Colonic mucosa (tissue), 4 donors: ENCODE measurements at places on chromosomes 5 and 9.

DNA sequence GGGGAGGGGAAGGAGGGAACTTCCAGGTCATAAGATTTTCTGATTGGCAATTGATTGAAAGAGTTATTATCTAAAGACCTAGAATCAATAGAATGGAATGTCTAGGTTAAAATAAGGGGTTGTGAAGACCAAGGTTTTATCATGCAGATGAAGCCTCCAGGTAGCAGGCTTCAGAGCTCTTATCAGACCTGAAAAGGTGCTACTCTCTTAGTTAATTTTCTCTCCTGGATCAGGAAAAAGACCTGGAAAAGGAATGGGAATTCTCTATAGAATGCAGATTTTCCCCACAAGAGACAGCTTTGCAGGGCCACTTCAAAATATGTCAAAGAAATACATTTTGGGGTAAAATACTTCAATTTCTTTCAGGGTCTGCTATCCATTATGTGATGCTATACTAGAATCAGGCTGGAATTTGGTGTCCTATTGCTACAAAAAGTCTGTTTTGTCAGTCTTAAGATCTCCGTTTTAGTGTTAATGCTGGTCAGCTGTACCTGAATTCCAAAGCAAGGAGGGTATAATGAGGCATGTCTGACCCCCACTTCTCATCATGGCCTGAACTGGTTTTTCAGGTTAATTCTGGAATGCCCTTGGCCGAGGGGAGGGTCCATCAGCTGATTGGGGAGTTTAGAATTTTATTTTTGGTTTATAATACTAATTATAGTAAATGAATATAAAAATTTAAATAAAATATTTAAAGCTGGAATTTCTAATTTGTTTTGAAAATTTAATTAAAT, 16.6 kb upstream of the STOM start:
- DNase-seq = no peak

DNA sequence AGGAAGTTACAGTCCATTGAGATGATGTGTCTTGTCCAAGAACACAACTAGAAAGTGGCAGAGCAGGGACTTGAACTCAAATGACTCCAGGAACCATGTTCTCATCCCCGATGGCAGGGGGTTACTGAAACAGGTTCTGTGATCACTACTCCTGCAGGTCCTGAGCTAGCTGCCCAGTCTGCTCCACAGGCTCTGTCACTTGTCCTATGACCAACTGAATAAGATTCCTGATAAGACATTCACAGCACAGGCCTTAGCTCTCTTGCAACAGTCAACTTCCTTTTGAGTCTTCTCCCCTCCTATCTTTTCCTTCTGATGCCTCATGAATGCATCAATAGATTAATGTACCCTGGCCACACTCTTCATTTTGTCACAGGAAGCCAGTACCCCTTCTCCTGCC, 109.2 kb downstream of the SH3TC2 start:
- no peak for DNase-seq

GRCh38 chr5:30768056-30768690, 425.3 kb upstream of the CDH6 start:
- no peak for DNase-seq

- no peak for DNase-seq
Observed at GRCh38 chr5:106860398-106861044, 810.2 kb downstream of the EFNA5 start.

DNA sequence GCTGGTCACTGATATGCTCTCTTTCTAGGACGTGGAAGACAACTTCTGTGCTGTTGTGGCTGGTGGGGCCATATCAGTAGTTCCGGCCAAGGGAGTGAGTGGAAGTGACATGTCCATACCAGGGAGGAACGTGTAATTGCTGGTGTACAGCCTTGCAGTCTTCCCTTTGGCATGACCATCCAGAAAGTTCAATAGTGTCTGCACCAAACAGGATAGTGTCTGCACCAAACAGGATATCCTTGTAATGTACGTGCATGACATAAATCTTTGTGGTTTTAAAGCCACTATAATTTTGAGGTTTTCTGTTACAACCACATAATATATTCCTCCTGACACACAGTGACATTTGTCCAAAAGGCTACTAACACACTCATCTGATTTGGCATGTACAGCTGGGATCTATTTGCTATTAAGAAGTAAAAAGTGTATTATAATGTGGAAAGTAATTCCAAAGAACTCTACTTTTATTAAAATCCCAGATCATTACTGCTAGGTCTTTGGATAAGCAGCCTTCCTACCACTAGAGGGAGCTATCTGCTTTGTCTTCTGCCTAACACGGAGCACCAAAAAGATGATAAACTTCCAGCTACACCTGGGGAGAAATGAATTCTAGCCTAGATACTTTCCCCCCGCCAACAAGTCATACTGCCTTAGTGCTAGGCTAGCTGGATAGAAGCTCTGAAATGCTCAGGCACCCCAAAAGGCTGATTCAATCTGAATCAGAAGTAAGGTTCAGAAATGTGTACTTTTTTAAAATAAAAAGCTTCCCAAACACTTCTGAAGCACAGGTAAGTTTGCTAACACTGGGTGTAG, 52.7 kb downstream of the RNF145 start:
- DNase-seq = peak; percentile 53

DNA sequence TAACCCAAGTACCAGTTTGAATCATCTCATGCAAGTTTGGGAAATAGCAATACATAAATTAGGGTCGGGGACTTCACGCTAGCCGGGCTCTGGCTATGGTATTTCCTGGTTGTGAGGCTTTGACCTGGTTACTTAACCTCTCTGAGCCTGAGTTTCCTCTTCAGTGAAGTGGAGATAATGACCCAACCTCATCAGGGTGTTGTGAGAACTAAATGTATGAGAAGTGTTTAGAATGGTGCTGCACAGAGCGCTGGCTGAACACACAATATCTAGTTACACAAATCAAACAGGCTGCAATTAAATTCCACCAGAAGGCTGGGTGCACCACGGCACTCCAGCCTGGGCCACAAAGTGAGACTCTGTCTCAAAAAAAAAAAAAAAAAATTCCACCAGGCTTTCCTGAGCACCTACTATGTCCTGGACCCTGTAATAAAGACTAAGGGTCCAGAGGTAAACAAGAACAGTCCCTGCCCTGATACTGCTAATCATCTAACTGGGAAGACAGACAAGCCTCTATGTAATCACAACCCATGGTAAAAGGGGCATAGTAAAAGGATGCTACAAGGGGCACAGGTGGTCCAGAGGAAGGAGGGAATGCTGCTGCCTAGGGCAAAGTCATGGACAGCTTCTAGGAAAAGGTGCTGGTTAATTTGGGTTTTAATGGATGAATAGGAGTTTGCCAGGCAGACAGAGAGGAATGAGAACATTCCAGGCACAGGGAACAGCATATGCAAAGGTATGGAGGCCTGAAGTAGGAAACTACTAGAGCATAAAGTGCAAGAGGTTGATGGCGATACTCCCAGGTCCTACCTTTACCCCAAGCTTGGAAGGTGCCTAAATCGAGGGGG, 27.7 kb downstream of the DUSP1 start:
- no peak for DNase-seq

- DNase-seq = no peak
Observed at GRCh38 chr9:83247732-83248131, 184.8 kb upstream of the RASEF start.

GRCh38 chr5:113205323-113205722, 228.7 kb downstream of the DCP2 start:
- DNase-seq = no peak
